ENCODE measurements at places on chromosomes 7 and 10.

- no peak for DNase-seq
Measured at GRCh38 chr7:44383566-44383965, 58.2 kb upstream of the CAMK2B start.

DNA sequence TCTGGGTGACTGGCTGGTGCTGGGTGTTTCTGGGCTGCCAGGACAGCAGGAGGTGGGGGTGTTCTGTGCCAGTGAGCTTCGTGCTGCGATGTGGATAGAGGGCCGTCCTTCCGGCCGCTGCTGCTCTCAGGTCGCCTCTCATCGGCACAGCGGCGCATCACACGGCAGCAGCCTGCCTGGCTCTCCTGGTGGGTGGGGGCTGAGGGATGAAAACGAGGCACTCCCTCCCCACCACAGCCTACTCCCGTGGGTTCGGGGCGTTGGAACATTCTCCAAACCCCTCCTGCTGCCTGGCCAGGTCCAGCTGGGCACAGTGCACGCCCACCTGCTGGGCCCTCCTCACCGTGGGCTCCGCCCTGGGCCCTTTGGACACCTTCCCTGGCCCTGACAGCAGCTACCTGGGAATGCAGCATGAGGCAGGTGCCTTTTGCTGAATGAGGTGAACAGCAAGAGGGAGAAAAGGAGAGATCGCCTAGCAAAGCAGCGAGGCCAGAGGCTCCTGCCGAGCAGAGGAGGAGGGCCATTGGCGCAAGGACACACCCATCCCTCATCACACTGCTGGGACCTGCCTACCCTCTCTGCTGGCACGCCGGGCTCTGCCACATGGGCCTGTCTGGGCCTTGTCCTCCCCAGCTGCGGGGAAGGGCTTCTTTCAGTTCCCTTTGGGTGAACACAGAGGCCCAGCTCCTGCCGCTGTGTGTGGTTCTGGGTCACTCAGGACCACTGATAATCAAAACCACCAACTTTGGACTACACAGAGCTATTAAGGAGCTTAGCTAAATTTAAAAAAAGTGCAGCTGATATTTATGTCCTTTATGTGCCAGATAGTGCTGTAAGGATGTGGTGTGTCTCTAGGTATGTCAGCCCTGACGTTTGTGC, 33.4 kb downstream of the INPP5A start:
- DNase-seq: no peak

GRCh38 chr7:150999001-150999400, 8.2 kb downstream of the NOS3 start:
- no peak for DNase-seq

DNA sequence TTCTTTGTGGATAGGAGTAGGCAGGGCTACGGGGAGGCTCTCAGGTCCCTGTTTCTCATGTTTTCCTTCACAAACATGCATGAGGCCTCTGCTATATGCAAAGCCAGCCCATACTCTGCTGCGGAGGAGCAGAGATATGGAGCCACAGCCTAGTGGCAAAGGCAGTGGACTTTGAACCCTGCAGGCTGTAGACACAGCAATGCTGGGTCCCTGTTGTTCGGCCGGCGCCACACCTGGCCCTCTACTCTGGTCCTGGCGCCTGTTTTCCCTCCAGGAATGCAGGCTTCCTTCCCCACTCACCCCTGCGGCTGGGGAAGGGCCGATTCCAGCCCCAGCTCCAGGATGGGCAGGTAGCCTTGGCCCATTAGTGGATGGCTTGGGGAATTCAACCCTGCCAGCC, 11.5 kb downstream of the CLRN3 start:
- DNase-seq: no peak

GRCh38 chr10:114256822-114257221, 17.8 kb downstream of the VWA2 start:
- DNase-seq: no peak

GRCh38 chr7:150737265-150738055, at the start of gene GIMAP5:
Gene GIMAP5, plus strand, starts transcription at chr7:150737418. Its CDS starts 3,467 bp downstream, at chr7:150740885.
- no peak for DNase-seq

DNA sequence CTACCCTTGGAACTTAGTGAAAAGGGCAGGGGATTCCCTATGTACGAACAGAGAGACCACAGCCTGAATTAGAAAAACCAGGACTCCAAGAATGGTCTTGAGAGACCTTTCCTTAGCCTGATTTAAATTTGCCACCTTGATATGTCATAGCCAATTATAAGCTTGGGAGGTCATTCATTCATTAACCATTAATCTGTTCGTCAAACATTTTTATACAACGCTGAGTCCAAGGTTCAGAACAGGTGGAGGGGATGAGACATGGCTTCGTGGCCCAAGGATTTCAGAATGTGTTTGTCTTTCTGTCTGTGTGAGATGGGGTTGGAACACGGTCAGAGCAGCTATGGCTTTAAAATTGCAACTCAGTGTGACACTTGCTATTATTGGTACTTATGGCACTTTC, 158.0 kb downstream of the PAXIP1 start:
- no peak for DNase-seq

GRCh38 chr7:99422625-99423024, 13.9 kb downstream of the BUD31 start:
- no peak for DNase-seq

GRCh38 chr7:158076215-158076614, 511.4 kb downstream of the PTPRN2 start:
- no peak for DNase-seq

DNA sequence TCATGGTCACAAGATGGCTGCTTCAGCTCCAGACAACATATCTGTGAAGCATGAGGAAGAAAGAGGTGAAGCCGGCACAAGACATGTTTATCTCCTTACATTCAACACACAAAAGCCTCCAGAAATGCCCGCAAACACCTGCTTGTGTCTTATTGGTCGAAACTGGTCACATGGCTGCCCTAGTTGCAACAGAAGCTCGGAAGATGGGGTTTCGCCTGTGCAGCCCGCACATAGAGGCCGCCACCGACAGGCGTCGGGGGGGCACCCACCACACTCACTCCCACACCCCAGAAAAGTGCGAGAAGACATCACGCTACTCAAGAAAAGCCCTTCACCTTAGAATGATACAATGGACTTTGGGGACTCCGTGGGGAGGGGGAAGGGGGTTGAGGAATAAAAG, 63.0 kb upstream of the MGMT start:
- no peak for DNase-seq

- DNase-seq: no peak
Measured at GRCh38 chr10:77016278-77016815, 621.3 kb downstream of the KCNMA1 start.

DNA sequence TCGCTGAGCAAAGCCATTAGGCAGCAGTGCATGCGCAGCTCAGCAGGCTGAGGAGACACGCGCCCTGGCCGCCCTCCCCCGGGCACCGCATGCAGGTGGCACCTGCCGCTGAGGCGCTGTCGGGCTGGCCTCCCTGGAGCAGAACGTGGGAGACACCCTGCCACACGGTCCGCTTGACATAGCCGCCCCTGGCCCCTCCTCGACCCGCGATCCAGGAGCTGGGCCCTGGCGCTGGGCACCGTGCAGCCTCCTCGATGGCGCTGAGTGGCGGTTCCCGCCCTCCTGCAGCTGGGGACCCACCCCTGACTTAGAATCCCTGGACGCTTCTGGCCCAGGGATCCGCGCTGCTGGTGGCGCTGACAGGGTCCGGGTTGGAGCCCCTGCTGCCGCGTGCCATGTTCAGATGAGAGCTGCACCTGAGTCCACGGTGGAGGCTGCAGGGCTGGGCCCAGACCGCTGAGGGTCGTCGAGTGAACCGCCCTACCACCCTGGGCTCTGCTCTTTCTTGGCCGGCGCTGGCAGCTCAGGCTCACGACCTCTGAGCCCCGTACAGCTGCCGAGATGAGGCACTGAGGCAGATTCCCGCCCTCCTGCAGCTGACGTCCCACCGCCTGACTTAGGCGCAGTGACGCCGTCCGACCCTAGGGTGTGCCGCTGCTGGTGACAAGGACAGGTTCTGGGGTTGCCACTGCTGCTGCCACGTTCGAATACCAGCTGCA, 116.8 kb downstream of the OR13A1 start:
- no peak for DNase-seq

- no peak for DNase-seq
Measured at GRCh38 chr7:16320099-16320660, 101.2 kb downstream of the CRPPA start.

DNA sequence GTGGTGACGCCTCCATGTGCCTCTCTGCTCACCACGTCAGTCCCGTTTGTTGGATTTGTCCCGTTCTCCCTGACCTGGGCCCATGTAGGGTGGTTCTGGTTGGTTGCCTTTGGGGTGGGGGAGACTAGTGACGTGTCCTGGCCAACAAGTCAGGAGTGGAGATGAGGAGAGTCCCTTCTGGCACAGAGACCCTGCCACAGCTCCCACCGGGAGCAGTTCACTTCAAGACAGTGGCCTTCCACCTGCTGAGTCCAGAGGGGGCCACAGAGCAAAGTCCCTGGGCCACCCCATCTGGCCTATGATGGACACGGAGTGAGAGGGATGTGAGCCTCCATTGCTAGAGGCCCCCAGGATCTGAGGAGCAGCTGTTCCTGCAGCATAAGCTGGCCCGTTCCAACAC, 405.6 kb downstream of the TCERG1L start:
- DNase-seq: no peak

DNA sequence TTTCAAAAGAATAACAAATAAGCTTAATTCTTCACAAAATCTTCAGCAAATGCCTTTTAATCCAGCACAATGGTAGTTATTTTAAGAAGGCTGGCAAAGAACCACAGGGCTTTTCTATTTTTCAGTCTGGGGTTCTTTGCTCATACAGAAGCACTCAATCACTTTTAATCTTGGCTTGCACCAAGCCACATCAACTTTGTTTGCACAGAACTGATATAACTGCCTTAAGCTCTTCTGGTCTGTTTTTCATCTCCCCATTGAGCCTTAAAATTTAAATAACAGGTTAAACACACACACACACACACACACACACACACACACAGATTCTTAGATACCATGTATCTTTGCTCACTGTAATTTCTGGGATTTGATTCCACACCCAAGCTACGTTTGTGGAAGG, 377.0 kb downstream of the GATA3 start:
- no peak for DNase-seq

DNA sequence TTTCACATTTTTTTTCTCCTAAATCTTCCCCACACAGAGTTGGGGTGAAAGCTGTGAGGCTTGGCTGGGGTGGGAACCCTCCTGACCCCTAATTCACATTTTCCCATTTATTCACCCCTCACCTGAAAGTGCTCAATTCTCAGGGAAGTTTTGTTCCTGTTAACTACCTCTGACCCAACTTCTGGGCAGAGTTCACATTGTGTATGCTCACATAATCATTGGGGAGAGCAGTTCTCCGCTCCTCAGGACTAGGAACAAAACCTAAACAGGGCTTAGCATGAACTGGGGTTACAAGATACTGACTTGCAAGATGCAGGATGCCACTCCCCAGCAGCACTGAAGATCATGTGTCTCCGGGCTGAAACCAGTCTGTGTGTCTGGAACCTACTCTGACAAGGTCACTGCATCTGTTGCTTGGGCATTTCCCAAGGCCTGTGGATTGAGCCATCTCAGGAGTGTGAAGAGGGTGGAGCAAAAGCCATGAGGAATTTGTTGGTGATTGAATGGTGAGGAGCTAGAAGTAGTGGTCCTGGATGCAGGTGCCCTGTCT, 258.1 kb upstream of the IGFBP3 start:
- DNase-seq: no peak

All from stimulated activated CD8-positive, alpha-beta memory T cell treated with anti-CD3 and anti-CD28 coated beads, Interleukin-4, amount 100 ng/mL, for 1 hour (primary cell).